NCI-H526 (cell line): ENCODE measurements at places on chromosomes 5 and 9.

- DNase-seq = no peak
Measured at GRCh38 chr9:4220346-4220745, 79.5 kb downstream of the GLIS3 start.

- DNase-seq = no peak
Measured at GRCh38 chr5:151024440-151025249, 4.3 kb downstream of the GPX3 start.

DNA sequence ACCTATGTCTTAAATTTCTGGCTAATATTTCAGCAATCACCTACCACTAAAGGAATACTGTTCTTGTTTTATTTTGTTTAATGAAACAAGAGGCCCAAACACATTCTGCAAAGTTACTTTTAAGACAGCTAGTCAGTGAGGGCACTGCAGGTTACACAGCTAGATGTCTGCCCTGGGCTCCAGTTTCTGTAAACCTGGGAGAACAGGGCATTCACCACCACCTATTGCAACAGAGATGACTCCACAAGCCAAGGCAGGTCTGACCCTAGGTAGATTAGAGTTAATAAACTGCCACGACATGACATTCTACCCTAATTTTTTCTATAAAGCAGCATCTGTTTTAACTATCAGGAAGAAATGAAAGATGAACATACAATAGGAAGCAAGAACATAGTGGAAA is 90.8 kb downstream of the SLF1 start:
- DNase-seq = no peak

GRCh38 chr9:90802386-90802985 is 867 bp downstream of the SYK start:
- no peak for DNase-seq
